ENCODE measurements at places on chromosomes 7 and 10.

- no peak for DNase-seq
These were observed 101.8 kb downstream of the IQUB start for GRCh38 chr7:123432601-123433000.

- no peak for DNase-seq
These were observed 1.8 kb downstream of the CYP2E1 start for GRCh38 chr10:133528845-133529575.

DNA sequence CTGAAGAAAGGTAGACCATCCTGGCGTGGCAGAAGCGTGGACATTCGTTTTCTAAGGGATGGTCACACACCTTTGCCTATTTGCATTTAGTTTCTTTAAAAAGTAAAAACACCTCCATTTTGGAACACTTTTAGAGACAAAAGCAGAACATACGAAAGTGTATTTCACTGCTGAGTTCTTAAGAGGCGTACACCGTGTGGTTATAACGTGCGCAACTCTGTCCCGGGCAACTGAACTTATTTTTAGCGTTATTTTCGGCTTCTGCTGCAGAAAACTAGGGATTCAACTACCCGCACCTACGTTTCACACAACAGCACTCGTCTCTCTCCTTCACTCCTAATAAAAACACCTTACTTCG is 557 bp upstream of the LSM8 start:
- no peak for DNase-seq

- no peak for DNase-seq
These were observed 186.0 kb downstream of the JAZF1 start for GRCh38 chr7:27994639-27995038.

DNA sequence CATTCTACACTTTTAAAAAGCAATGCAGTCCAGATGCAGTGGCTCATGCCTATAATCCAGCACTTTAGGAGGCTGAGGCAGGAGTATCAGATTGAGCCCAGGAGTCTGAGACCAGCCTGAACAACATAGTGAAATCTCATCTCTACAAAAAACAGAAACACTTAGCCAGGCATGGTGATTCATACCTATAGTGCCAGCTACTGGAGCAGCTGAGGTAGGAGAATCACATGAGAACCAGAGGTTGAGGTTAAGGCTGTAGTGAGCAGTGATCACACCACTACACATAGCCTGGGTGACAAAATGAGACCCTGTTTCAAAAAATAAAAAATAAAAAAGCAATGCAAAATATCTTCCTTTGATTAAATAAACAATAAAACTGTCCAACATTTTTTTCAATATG is 205.2 kb downstream of the GRM8 start:
- DNase-seq, result no peak

- DNase-seq, result no peak
These were observed 336.9 kb upstream of the C7orf33 start for GRCh38 chr7:148253629-148254028.

DNA sequence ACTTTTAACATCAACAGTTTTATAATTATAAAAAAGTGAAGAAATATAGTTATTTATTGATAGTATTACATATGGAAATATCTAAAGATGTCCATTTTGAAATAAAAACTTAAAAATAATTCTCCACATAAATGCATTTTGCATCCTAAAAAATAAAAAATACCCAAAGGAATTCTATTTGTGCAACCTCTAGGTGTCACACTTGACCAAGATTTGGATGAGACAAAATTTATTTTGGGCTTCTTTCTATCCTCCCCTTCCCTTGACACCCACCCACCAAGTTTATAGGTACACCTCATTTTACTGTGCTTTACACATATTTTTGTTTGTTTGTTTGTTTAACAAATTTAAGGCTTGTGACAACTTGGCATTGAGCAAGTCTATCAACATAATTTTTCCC is 3.3 kb upstream of the THSD7A start:
- DNase-seq, result no peak

- DNase-seq, result no peak
These were observed 202.0 kb downstream of the MAD1L1 start for GRCh38 chr7:2030475-2031450.

GRCh38 chr7:144827621-144828020 is 8.2 kb downstream of the TPK1 start:
- DNase-seq, result no peak

GRCh38 chr10:28331066-28331465 is 28.2 kb upstream of the MPP7 start:
- no peak for DNase-seq
